COR-L47 (cell line): ENCODE measurements at places on chromosomes 5 and 9.

GRCh38 chr5:39765366-39765765, 340.6 kb upstream of the DAB2 start:
- no peak for DNase-seq

DNA sequence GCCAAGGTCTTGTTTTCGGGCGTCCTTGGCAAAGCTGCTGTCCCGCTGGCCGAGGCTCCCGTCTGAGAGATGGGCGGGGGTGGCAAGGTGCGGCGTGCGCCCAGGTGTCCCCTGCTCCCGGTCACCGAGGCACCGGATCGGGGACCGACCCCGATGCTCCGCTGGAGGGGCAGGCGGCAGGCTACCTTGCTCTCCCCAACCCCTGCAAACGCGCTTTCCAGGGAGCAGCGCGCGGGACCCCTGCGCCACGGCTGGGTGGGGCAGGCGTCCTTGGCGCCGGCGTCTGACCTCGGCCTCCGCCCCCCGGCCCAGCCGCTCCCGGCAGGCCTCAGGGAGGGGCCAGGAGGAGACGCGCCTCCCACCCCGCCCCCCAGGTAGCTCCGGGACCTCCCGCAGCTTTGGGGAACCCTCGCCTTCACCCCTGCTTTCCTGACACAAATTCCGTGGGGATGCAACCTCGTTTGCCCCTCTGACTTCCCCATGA, 551 bp downstream of the N4BP3 start:
- DNase-seq: no peak

- peak; percentile 48 for DNase-seq
Measured at GRCh38 chr5:36870399-36871040, 6.0 kb upstream of the NIPBL start.

- no peak for DNase-seq
Measured at GRCh38 chr9:72290311-72290710, 74.7 kb downstream of the ZFAND5 start.

GRCh38 chr5:37436146-37436934, 57.2 kb downstream of the WDR70 start:
- no peak for DNase-seq

DNA sequence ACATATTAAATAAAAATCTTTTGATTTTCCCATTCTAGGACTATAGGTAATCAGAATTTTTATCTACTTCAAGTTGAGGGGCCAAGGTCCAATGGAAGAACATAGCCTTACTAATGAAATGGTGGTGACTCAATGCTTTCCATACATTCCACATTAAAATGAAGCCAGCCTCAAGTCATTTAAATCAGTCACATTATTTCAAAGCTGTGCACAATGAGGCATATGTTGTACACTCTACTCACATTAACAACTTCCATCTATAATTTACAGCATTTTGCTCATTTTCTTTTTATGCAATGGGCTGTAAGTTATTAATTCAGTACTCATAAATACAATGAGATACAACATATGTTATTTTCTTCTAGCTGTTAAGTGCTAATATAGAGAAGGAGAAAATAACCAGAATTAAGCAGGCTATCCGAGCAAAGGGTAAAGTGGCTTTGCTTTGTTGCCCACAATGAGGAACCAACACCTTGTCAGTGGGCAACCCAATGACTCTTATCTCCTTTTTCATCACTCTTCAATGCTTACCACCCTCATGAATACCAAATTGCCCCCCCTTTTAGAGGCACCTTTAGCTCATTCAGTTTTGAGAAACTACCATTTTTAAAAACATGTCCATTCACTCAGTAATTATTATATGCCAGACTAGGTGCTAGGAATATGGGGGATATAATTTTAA, 52.4 kb downstream of the TTLL11 start:
- no peak for DNase-seq

- no peak for DNase-seq
Measured at GRCh38 chr5:167442922-167443321, 848.5 kb upstream of the WWC1 start.

DNA sequence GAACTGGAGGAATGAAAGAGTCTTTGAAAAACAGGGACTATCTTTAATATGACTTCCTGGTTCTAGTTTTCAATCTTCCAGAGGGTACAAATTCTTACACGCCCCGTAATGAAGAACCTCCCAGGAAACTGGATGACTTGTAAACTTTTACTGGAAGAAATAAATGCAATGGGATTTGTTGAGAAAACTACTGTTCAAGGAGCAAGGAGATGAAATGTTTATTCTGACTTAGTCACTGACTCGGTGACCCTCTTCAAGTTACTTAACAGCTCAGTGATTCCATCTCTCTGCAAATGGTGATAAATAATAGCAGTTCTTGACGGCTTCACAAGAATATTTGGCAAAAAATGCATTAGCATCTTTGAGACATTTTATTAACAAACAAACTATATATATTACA, 858.6 kb downstream of the PTPRD start:
- no peak for DNase-seq

DNA sequence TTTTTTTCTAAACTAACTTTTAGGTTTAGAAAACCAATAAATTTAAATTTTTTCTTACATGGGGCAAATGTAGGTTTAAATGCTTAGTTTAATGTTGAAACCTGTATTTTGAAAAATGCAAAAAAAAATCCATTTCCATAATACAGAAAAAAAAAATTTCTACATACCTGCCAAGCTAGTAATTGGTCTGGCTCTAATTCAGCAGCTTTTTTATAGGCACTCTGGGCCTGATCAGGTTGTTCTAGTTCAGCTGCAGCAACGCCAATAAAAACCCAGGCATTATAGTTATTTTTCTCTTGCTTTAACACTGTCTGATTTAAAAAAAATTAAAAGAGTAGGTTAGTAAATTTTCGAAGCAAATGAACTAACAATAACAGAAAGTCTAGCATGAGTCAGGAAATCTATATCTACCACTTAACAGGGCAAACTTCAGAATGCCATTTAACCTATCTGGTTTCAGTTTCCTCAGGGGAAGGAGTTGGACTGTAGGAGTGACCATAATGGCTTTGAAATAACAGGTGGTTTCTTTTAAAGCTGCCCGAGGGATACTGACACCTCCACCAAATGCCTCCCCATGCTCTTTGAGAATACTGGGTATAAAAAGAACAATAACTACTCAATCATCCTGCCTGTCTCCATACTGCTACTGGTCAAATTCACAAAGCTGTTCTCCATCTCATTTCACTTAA, 11.6 kb downstream of the SKIC3 start:
- no peak for DNase-seq

DNA sequence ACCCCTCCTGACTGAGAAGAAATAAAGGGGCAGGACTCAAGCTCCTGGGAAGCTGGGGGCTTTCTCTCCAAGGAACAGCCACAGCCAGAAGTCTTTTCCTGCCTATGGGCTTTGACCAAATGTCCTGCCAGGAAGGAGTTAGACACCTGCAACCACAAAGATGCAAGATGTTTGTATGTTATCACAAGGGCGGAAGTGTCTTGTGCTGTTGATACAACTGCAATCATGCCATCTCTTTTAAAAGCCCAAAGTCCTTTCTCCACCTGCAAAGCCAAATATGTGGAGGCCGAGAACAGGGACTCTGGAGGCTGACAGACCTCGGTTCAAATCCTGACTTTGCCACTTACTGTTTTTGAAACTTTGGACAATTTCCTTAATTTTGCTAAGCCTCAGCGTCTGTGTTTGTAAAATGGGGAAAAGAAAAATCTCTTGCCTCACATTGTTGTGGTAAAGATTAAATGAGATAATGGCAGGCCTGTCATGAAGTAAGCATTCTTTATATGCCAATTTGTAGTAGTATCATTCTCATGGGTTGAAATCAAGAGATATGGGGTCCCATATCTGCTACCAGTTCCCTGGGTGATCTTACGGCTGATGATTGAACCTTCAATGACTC, 17.0 kb downstream of the HRH2 start:
- DNase-seq: no peak

DNA sequence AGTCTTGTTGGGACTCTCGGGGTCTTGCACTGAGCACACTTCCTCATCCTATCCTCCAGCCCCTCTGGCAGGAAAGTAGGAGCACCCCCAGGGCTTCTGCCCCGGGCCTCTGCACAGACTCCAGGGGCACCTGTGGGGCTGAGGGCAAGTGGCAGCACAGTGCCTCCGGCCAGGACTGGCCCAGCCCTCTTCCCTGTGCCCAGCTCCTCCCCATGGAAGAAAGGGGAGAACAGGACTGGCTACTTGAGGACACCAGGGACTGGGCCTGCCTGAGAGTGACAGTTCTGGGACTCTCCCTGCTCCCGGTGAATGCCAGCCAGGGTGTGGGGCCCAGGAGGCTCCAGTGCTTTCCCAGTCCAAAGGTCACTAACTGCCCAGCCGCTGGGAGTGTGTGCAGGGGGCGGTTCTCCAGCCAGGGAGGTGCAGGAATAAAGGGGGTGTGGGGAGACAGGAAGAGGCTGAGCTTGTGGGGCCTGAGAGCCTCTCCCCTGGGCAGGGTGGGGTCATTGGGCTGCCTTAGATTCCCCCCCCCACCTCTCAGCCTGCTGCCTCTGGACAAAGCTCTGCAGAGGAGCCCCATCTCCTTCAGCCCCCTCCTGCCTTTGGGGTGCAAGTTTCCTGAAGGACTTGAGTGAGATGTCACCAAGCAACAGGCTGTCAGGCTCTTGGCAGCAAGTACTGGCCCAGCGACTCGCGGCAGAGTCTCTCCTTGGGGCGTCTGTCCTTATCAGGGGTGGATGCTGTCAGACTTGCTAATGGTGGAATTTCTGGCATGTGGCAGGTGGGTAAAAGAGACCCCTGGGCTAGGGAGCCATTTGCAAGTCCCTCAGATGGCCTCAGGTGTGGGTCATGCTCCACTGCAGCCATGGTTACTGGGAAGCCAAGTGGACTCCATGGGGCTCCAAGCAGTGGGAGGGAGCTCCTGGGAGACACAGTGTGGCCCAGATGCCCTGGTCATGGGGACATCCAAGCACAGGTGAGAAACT, 19.1 kb upstream of the JADE2 start:
- DNase-seq: no peak

- no peak for DNase-seq
Measured at GRCh38 chr5:125151150-125151900, 404.9 kb upstream of the ZNF608 start.

DNA sequence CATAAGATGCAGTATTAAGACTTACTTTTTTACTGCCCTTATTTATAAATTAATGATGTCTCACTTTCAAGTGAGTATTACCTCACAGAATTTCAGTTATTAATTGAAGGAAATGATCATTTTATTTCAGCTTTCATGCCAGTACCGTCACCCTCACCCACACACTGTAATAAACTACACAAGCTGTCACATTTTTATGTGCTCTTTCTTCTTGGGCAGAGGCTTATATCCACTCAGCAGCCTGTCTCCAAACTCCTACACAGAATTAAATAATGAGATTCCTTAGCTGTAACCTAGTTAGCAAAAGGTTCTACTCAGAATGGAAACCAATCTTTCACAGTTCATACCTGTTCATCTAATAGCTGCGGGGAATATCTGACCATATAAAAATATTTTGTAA, 1915.8 kb upstream of the CDH6 start:
- no peak for DNase-seq

- no peak for DNase-seq
Measured at GRCh38 chr5:72238712-72239445, 81.2 kb downstream of the MRPS27 start.

- DNase-seq: no peak
Measured at GRCh38 chr9:95486318-95486717, 30.5 kb downstream of the PTCH1 start.

- DNase-seq: no peak
Measured at GRCh38 chr9:127778280-127779135, at the start of gene SH2D3C. Gene SH2D3C (minus strand): TSS chr9:127778666. CDS start chr9:127778627, 39 bp downstream.

DNA sequence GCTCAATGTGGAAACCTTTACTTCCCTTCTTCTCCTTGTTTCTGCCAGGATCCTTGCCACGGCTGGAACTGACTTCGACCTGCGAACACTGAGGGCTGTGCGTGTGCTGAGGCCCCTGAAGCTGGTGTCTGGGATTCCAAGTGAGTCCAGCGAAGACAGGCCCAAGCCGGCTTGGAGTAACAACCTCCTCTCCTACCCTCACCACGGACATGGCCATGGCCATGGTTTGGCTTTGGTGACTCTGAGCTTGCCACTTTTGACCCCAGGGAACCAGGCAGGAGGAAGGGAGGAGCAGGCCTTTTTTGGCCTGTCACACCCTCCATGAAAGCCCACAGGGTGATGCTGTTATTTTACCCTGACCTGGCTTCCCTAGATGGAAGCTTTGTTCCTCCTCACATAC, 35.5 kb downstream of the CACNA1B start:
- no peak for DNase-seq

DNA sequence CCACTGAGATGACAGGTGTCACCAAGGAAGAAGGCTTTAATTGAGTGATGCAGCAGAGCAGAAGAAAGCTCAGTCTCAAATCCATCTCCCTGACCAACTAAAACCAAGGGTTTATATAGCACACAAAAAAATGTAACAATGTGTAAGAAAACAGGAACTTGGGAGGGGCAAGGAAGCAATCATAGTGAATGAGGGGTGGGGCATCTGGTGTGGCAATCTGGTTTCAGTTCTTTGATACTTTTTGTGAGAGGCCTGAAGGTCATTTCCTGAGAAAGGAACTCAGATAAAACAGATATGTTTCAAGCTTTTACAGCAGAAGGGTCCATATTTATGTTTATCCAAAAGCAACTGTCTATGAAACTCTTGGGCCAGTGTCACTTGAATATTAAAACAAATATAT, 19.7 kb downstream of the CD180 start:
- no peak for DNase-seq

DNA sequence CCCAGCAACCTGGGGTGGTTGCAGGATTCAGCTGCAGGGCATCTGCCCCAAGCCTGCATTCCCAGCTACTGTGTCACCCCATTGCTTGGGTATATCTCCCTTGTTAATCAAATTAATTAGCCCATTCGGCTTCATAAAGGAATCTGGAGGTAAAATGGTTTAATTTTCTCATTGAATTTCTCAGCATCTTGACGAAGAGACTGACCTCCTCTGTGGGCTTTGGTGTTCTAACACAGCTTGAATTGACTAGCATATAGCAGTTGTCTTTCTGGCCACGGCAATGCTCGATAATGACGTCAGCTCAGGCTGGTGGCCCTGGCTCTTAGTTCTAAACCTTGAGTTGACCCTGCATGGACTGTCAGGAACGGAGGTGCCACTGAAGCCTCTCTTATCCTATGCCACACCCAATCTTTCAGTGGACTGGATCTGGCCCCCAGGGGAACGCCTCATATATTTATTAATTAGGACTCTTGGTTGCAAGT, 72.4 kb downstream of the MSX2 start:
- DNase-seq: no peak

GRCh38 chr5:14204011-14204670, 61.0 kb downstream of the TRIO start:
- DNase-seq: no peak

GRCh38 chr5:23482642-23483041, 24.8 kb upstream of the PRDM9 start:
- no peak for DNase-seq
